ENCODE measurements at places on chromosomes 5 and 9. TPM values are rescaled to one million over a fixed set of nuclear protein-coding genes. Genes with fewer than 3 reads are reported as not detected.

ERCC8 gene
- 17.1 TPM for polyA plus RNA-seq

GRCh38 chr5:135493406-135494180 lies 41.4 kb upstream of the TIFAB start:
- H3K36me3 ChIP-seq, result no peaks in the 10 kb centered on the region
- peaks cover 9% of the 10 kb centered on the region for H3K27me3 ChIP-seq
- no peak for DNase-seq
- peaks cover 32% of the 10 kb centered on the region for H3K4me1 ChIP-seq

DNA sequence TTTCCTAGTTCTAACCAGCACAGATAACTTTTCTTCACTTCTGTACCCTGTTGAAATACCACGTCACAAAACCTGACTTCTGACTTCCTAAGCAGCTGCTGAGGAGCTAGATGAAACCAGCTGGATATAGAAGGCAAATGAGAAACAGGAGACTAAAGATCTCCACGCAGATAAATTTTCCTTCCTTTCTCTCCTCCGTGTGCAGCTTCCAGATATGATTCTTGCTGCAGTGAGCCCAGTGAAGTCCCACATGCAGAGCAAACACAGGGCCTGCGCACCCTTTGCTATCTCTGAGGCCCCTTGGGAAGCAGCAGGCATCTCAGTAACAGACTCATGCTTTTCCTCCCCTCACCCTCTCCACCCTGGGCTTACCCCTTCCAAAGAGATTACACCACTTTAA lies 1638.3 kb downstream of the MAT2B start:
- H3K4me1 ChIP-seq, result no peaks in the 10 kb centered on the region
- DNase-seq, result no peak
- H3K27me3 ChIP-seq, result no peaks in the 10 kb centered on the region
- H3K36me3 ChIP-seq, result no peaks in the 10 kb centered on the region
- H3K4me3 ChIP-seq, result no peak overlapping the region
- H3K27ac ChIP-seq, result no peak overlapping the region

GRCh38 chr5:95887977-95888376 lies 65.5 kb upstream of the GLRX start:
- H3K27ac ChIP-seq, result no peak overlapping the region
- H3K4me3 ChIP-seq, result no peak overlapping the region
- peaks cover 15% of the 10 kb centered on the region for H3K36me3 ChIP-seq
- DNase-seq, result no peak

PCDHGA3 gene
- polyA plus RNA-seq, result not detected

DNAH5 gene
- polyA plus RNA-seq, result not detected

NDUFS6 gene
- polyA plus RNA-seq, result 291 TPM

GGTA1 gene
- not detected for polyA plus RNA-seq

CDC25C gene
- polyA plus RNA-seq, result 25.7 TPM

DNA sequence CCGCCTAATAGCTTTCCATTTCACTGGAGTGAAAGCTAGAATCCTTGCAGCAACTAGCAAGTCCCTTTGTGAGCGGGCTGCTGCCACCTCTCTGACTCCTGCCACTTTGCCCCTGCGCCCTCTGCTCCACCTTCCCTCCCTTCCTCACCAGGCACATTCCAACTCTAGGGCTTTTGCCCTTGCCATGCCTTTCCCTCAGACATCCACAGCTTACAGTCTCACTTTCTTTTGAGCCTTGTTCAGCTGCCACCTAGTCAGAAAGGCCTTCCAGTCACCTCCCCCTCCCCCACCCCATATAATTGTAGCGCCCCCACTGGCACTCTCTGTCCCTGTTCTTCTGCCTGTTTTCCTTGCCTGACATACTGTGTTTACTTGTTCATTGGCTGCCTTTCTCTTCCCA lies 31.0 kb downstream of the CYSTM1 start:
- DNase-seq, result no peak
- peaks cover 10% of the 10 kb centered on the region for H3K4me1 ChIP-seq
- H3K27me3 ChIP-seq, result no peaks in the 10 kb centered on the region
- H3K4me3 ChIP-seq, result no peak overlapping the region

DIPK1B gene
- polyA plus RNA-seq, result 20.5 TPM

DNA sequence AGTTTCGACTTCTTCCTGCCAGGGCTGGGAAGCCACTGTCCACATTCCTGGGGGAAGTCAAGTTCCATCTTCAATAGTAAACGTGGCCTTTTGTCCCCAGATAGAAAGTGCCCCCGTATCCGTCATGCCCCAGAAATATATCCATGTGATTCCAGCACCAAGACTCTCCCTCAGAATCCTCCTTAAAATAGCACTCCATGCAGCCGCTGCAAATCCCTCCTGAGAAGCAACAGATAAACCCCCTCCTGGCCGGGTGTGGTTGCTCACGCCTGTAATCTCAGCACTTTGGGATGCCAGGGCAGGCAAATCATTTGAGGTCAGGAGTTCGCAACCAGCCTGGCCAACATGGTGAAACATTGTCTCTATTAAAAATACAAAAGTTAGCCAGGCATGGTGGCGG lies 126.1 kb downstream of the OLFM1 start:
- peaks cover 18% of the 10 kb centered on the region for H3K27me3 ChIP-seq
- no peaks in the 10 kb centered on the region for H3K4me1 ChIP-seq
- H3K36me3 ChIP-seq, result no peaks in the 10 kb centered on the region
- no peak overlapping the region for H3K4me3 ChIP-seq
- DNase-seq, result no peak

GRCh38 chr9:16930578-16930977 lies 60.1 kb upstream of the BNC2 start:
- no peaks in the 10 kb centered on the region for H3K4me1 ChIP-seq
- H3K27ac ChIP-seq, result no peak overlapping the region
- no peak overlapping the region for H3K4me3 ChIP-seq
- no peaks in the 10 kb centered on the region for H3K36me3 ChIP-seq
- no peak for DNase-seq

CRB2 gene
- polyA plus RNA-seq, result 0.43 TPM

DNA sequence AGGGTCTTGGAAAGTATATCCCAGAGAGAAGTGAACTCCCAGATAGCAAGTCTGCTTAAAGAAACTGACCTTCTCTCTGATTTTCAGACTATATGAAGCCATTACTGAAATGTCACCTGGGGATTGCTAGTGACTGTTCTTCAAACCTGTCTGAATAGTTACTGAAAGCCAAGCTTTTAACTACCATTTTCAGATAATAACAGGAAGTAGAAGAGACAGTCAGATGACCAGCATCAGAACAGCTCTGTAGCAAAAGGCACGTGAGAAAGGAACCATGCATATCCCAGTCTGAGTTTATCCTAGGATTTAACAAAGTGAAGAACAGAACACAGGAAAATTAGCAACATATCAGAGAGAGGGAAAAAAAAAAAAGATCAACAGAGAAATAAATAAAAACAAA lies 74.9 kb upstream of the SELENOP start:
- H3K4me1 ChIP-seq, result no peaks in the 10 kb centered on the region
- H3K36me3 ChIP-seq, result no peaks in the 10 kb centered on the region
- H3K4me3 ChIP-seq, result no peak overlapping the region
- no peaks in the 10 kb centered on the region for H3K27me3 ChIP-seq
- no peak for DNase-seq

POLR3G gene
- 58.0 TPM for polyA plus RNA-seq

- no peaks in the 10 kb centered on the region for H3K27me3 ChIP-seq
- no peaks in the 10 kb centered on the region for H3K4me1 ChIP-seq
- H3K27ac ChIP-seq, result no peak overlapping the region
- H3K36me3 ChIP-seq, result no peaks in the 10 kb centered on the region
- no peak for DNase-seq
Observed at GRCh38 chr9:35569206-35569605, 35.9 kb upstream of the TESK1 start.

DNA sequence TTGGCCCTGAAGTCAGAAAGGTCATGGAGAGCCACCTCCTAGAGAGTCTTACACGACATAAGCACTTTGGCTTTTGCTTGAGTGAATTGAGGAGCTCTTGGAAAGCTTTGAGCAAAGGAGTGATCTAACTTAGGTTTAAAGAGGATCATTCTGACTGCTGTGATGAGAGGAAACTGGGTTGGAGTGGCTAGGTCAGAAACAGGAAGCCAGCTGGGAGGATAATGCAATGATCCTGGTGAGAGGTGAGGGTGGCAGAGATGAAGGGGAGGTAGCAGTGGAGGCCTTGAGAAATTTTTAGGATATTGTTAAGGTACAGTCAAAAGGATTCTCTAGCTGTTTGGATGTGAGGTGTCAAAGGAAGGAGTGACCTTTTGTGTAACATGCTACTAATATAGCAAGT lies 32.2 kb upstream of the ROPN1L start:
- H3K36me3 ChIP-seq, result peaks cover 98% of the 10 kb centered on the region
- no peak overlapping the region for H3K4me3 ChIP-seq
- no peaks in the 10 kb centered on the region for H3K27me3 ChIP-seq

GRCh38 chr5:141298376-141298775 lies 5.5 kb downstream of the SLC25A2 start:
- H3K4me1 ChIP-seq, result no peaks in the 10 kb centered on the region
- H3K36me3 ChIP-seq, result no peaks in the 10 kb centered on the region
- H3K27me3 ChIP-seq, result no peaks in the 10 kb centered on the region
- no peak overlapping the region for H3K27ac ChIP-seq
- no peak overlapping the region for H3K4me3 ChIP-seq

GRCh38 chr5:60651872-60652620 lies 47.9 kb downstream of the DEPDC1B start:
- H3K4me3 ChIP-seq, result no peak overlapping the region
- no peak overlapping the region for H3K27ac ChIP-seq
- H3K36me3 ChIP-seq, result 0 out of 3 replicates have a peak, but pooled peaks cover 3% of the 10 kb centered on the region
- H3K4me1 ChIP-seq, result no peaks in the 10 kb centered on the region
- peak; percentile 16 for DNase-seq

- H3K27me3 ChIP-seq, result no peaks in the 10 kb centered on the region
- no peak for DNase-seq
- H3K27ac ChIP-seq, result no peak overlapping the region
- H3K4me3 ChIP-seq, result no peak overlapping the region
Observed at GRCh38 chr9:73807952-73808351, 656.3 kb downstream of the ANXA1 start.

IL17B gene
- 3.0 TPM for polyA plus RNA-seq

FCHSD1 gene
- 37.5 TPM for polyA plus RNA-seq

DNA sequence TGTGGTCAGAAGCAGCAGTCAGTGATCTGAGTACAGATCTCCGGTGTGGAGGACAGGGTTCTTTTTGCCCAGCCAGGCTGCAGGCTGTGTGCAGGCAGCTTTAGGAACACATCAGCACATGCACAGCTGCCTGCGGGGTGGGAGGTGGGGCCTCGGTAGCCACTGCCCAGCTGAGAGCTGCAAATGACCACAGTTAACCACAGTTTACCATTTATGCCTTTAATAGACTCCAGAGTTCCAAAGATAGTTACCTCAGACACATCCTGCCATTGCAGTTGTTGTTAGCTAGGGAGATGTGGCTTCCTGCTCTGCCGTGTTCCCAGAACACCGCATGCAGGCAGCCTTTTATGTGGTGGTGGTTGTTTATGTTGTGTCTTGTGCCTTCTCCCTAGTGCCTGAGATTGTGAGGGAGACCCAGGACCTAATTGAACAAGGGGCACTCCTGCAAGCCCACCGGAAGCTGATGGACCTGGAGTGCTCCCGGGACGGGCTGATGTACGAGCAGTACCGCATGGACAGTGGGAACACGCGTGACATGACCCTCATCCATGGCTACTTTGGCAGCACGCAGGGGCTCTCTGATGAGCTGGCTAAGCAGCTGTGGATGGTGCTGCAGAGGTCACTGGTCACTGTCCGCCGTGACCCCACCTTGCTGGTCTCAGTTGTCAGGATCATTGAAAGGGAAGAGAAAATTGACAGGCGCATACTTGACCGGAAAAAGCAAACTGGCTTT lies 10.2 kb downstream of the EXOC3 start:
- no peak overlapping the region for H3K27ac ChIP-seq
- no peaks in the 10 kb centered on the region for H3K4me1 ChIP-seq
- no peak for DNase-seq

RPL7A gene
- 2,652 TPM for polyA plus RNA-seq

DNA sequence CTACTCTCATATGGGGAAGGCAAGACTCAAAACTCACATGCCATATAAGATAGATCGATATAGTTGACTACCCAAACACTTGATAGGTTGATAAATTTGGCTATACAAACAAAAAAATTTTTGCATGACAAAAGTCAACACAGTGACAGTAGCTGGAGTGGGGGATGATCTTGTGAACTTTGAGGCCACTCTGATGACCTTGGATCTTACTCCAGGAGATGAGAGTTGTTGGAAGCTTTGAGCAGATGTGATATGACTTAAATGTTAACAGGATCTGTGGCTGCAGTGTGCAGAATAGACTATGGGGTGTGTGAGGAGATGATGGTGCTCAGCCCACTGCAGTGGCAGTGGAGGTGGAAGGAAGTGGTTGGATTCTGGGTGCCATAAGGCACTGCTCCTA lies 101.4 kb downstream of the ZFAND5 start:
- no peaks in the 10 kb centered on the region for H3K4me1 ChIP-seq
- no peak for DNase-seq
- no peak overlapping the region for H3K27ac ChIP-seq

DNA sequence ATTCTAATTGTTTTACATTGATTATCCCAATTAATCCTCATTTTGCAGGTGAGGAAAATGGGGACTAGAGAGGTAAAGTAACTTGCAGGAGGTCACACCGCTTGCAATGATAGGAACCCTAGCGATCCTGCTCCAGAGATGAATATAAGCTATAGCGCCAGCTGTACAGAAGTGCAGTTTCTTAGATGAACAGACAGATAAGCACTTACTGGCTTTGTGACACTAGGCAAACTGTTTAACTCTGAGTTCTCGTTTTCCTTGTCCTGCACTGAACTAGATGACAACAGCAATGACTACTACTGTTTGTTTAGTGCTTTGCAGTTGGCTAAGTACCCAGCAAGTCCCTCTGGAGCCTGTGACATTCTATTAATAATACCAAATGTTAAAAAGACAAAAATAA lies 11.1 kb downstream of the LHX6 start:
- DNase-seq, result no peak
- peaks cover 44% of the 10 kb centered on the region for H3K4me1 ChIP-seq
- H3K36me3 ChIP-seq, result no peaks in the 10 kb centered on the region

DNA sequence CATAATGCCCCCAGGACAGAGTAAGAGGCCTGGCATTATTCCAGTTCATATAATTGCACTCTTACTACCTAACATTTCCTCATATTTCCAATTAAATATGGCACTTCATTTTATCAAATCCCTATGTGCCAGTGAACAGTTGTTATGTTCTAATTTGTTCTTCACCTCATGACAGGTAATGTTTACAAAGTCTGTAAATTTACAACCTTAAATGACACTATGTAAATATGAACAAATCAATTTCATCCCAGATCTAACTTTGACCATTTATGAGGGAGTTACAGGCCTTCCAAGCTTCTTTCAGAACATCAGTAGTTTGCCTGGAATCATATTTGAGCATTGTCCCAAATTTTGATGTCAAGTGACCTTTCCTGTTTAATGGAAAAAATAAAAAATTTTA lies 592.6 kb upstream of the CDH6 start:
- H3K4me3 ChIP-seq, result no peak overlapping the region
- H3K36me3 ChIP-seq, result no peaks in the 10 kb centered on the region
- DNase-seq, result no peak
- no peaks in the 10 kb centered on the region for H3K4me1 ChIP-seq

GRCh38 chr5:160605266-160605665 lies 183.6 kb downstream of the PTTG1 start:
- no peaks in the 10 kb centered on the region for H3K36me3 ChIP-seq
- H3K4me3 ChIP-seq, result no peak overlapping the region
- no peaks in the 10 kb centered on the region for H3K4me1 ChIP-seq
- H3K27me3 ChIP-seq, result no peaks in the 10 kb centered on the region
- no peak overlapping the region for H3K27ac ChIP-seq

Data from K562 (cell line).